LHCN-M2 (cell line): ENCODE measurements at places on chromosomes 16 and 17. TPM values are rescaled to one million over a fixed set of nuclear protein-coding genes. Genes with fewer than 3 reads are reported as not detected.

Gene HEATR9
- not detected in 2 replicates for total RNA-seq

DNA sequence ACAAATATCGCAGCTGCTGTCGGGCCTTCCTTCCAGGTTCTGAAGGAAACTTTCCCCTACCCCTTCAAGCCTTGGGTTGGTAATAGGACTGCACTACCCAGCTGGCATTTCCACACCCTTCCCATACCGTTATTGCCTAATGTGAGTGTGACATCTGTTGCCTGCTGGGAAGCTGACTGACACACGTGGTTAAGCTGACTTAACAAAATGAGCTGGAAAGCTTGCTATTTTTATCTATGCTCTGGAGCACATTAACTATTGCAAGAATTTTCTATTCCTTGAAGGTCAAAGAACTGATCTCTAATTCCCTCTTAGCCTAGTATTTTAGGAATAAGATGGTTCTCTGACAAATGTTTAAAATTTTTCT, 79.5 kb downstream of the PMP22 start:
- DNase-seq, result peak; percentile 86

GRCh38 chr17:27282054-27282551, 11.8 kb upstream of the WSB1 start:
- no peak for DNase-seq

Gene CRYBA1
- not detected in 2 replicates for total RNA-seq

DNA sequence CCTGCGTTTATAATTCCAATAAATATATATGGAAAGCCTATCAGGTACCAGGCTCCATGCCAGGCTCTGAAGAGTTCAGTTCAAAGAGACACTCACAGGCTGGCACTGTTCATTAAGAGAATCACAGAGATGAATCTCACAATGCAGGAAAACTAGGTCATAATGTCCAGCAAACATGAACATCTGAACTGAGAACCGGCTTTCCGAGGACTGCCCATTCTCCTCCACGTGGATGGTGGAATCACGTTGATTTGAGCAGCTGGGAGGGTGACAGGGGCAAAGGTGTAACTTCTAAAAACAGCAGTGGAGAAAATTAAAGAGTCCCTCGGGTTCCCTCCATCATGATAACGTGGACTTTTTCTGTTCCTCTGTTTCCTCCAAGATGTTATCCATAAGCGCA, 10.2 kb downstream of the GP2 start:
- DNase-seq, result no peak

GRCh38 chr16:766008-766819, 5.7 kb downstream of the MSLN start:
- DNase-seq, result no peak

Gene HS3ST3B1
- 6.9 and 7.7 TPM in 2 replicates for total RNA-seq

Gene ACSM2A
- not detected in 2 replicates for total RNA-seq

DNA sequence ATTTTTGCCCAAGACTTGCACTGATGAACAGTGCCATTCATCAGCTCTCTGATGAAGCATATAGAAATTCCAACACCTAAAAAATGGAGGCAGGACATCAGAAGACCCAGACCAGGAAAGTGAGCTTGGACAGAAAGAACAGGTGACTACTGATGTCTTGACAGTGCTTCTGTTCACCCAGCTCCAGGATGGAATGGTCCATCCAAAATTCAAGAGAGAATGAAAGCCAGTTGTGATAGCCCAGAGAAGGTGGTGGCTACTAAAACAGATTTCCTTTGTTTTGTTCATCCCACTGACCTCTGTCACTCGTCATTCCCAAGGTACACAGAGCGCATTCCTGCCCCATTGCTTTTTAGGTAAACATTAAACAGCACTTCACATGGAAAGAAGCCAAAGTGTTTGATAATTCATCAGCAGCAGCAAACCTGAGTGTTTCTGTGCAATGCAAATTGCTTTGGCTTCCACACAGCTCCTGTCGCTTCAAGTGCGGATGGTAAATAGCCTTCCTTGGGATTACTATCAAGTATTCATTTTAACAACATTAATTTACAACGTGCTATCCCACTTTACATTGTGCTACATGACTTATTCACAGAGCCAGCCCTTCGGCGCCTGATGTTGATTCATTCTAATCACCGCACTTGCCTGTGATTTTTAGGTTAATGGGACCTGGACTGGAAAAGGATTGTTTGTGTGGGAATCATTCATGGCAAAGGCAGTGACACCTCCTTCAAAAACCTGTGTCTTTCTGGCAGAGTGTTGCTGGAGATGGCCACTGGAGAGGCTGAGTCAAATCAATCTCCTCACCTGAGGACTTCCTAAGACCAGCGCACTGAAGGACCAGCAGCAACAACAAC, 65.1 kb upstream of the TOX3 start:
- DNase-seq, result no peak

DNA sequence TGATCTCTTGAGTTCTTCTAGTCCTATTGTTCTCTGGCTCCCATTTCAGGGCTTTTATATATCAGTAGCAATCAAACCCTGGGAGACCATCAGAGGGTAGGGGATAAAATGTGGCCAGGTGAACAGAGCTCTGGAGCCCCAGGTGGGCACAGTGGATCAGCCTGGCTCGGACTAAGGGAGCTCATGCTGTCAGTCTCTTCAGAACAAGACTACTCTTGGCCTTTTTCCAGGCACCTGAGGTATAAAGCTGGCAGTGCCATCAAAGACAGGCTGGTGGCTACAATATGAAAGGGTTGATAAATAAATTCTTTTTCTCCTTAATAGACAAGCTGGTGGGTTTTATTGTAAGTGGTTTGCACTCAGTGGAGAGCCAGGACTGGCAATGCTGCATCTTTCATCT, 160.0 kb upstream of the CCL2 start:
- no peak for DNase-seq

- no peak for DNase-seq
These were observed 573.9 kb downstream of the KCNJ18 start for GRCh38 chr17:22266231-22266630.

DNA sequence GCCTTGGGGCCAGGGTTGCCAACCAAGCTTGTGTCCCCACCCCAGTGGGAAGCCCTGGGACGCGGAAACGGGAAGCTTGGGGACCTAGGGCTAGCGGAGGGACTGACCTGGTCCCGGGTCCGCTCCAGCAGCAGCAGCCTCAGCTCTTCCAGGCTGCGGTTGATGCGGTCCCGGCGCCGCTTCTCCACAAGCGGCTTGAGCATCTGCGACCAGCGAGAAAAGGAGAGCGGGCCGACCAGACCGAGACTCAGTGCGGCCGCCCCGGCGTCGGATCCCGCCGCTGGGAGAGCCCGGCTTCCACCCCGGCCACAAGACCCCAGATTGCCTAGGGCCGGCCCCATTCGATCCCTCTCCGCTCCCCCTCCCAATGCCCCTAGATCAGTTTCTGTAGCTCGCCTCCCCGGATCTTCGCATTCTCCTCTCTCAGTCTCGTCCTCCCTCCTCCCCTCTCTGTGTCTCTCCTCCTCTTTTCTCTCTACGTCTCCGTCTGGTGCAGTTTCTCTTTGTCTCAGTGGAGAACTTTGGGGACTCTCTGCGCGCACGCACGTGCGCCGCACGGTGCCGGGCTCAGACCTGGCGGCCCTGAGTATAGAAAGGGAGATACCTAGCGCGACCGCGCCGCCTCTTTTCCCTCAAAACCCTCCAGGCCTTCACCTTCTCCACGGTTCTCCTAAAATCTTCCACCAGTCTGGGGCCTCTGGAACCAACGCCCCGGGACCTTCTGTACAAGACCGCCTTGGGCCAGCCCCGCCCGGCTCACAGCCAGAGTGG, 797 bp downstream of the HES7 start:
- peak; percentile 33 for DNase-seq

- no peak for DNase-seq
These were observed 16.6 kb upstream of the MLYCD start for GRCh38 chr16:83882163-83882885.

DNA sequence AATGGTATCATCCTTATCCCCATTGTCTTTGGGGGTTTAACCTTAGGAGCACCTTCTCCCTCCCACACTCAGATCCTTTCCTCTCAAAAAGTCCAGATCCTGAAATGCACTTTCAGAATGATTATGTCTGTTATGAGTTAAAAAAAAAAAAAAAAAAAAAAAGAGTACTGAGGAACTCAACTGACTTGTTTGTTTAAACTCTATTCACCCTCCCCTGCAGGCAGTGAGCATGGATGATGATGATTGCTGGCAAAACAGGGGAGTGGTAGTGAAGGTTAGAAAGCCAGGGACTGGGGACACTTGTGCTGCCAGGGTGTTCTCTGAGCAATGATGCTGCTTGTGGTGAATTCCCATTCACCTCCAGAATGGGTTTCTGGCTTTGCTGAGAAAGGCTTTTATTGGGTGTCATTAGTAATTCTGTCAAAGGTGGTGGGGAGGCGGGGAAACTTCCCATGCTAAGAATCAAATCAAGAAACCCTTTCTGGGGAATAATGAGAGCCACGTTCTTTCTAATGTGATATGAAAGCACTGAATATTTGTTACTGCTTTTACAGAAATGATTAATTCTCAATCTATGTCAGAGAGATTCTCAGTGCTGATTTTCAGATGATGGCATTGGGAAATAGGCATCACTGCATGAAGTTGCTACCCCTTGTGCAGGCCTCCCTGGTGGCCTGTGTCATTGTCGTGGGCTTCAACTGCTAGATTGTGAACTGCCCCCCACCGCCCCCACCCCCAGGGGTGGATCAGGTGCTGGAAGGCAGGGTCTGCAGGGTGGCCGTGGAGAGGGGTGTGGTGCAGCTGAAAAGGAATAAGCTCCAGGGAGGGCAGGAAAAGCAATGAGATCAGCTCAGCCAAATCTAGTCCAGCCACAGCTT, 14.1 kb downstream of the CCL4 start:
- no peak for DNase-seq

Gene MEOX1
- total RNA-seq, result not detected in 2 replicates

Gene CCL13
- total RNA-seq, result not detected in 2 replicates

GRCh38 chr17:27362503-27362902, 68.6 kb downstream of the WSB1 start:
- no peak for DNase-seq

- no peak for DNase-seq
These were observed 31.3 kb upstream of the KRT17 start for GRCh38 chr17:41655611-41656111.

Gene TERB1
- not detected in 2 replicates for total RNA-seq

GRCh38 chr17:7626307-7626706, 1.3 kb downstream of the SAT2 start:
- no peak for DNase-seq

GRCh38 chr16:2090777-2091546, 43.2 kb downstream of the TSC2 start:
- no peak for DNase-seq

DNA sequence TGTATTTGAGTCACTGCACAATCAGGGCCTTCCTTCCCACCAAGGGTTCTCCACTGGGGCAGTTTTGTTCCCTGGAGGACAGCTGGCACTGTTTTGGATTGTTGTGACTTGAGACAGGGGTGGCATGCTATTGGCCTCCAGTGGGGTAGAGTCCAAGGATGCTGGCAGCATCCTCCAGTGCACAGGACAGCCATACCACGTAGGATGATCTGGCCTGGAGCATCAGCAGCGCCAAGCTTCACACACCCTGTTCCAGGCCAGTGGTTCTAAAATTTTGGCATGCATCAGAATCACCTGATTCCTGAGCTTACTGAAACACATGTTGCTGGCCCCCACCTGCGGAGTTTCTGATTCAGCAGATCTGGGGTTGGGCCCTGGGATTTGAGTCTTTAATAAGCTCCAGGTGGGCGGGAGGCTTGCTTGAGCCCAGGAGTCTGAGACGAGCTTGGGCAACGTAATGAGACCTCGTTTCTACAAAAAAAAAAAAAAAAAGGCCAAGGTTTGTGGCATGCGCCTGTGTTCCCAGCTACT, 83.2 kb downstream of the MGAT5B start:
- no peak for DNase-seq

DNA sequence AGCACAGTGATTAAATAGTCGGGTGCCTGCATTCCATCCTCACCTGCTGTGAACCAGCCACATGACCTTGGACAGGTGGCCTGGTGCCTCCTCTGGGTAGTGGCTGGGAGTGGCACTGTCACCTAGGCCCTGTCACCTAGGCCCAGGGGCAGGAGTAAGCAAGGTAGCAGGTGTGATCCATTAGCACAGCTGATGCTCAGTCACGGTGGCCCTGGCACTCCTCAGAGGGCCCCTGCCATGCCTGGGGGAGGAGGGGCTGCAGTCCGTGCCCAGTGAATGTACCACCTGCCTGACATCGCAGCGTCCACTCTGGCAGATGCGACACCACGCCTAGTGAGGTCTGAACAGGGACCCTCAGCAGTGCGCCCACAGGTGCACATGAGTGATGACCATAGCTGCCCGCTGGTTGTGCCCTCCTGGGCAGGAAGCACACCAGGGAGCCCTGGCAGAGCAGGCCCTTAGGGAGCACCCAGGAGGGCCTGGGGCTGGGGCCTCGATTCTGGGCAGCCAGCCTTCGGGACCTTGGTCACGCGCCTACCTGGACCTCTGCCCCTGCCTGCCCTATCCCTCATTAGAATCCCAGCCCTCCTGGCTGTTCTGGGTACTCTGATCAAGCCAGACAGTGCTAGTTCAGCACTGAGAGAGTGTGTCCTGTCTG, 33.1 kb upstream of the CRISPLD2 start:
- DNase-seq, result no peak

DNA sequence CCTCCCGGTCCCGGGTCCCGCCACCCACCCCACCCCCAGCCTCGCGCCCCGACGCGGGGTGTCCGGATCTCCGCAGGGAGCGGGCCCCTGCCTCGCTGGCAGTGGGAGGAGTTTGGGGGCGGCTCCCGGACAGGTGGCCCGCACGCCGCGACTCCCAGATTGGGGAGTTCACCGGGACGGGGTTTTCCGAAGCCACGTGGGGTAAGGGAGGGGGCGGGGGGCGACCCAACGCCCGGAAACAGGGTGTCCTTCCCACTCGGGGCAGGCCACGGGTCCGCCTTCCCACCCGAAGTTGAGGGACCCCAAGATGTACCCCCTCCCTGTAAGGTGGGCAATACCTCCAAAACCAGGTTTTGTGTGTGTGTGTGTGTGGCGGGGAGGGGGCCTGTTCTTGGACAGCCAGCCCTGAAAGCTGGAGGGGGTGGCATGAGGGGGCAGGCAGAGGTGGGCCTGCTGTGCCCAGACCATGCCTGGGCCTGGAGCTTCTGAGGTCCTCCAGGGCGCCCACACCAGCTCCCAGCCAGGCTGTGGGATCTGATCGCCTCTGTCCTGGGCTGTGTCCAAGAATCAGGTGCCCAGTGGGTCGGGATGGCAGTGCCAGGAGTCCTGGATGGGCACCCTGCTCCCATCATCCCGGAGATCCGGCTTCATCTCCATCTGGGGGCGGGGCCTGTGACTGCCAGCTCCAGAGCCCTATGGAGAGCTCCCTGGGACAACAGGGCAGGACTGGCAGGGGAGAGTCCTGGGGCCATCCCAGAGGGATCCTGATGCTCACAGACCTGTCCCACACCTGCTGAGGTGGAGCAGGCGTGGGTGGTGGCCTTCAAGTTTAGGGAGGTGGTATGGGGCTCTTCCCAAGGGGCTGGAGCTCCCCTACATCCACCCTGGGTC, 767 bp downstream of the SYNGR2 start:
- peak; percentile 39 for DNase-seq

Gene SNF8
- total RNA-seq, result 135 and 146 TPM in 2 replicates

GRCh38 chr17:57282296-57282695, 26.0 kb downstream of the MSI2 start:
- no peak for DNase-seq
